Tibial nerve (tissue), 4 donors: ENCODE measurements at places on chromosomes 6 and 20.

GRCh38 chr20:11204926-11205768 is 531.3 kb upstream of the JAG1 start:
- DNase-seq = peak; percentile 79

GRCh38 chr20:44901974-44902373 is 7.9 kb upstream of the PABPC1L start:
- no peak for DNase-seq

DNA sequence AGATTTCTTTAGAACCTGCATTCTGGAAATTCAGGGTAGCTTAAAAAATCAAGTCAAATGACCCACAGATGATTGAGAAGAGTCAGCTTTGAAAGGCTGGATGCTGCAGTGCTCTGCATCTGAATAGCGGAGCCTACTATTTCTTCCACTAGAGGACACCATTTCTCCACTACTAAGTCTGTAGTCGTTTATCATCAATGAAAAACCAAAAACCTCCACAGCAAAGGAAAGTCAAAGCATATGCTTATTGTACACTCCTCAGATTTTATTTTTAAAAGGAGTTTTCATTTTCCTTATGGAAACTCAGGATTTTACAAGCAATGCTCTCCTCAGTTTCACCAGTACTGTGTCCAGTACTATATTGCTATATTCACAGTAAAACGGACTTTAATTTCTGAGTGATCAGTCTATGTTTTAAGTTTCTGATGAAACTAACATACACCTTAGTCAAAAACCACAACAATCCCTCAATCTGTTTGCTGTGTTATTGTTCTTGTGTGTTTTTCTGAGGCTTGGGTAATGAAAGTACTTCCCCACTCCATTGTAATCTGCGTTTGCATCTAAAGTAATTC is 50.5 kb upstream of the ENPP5 start:
- DNase-seq = no peak

DNA sequence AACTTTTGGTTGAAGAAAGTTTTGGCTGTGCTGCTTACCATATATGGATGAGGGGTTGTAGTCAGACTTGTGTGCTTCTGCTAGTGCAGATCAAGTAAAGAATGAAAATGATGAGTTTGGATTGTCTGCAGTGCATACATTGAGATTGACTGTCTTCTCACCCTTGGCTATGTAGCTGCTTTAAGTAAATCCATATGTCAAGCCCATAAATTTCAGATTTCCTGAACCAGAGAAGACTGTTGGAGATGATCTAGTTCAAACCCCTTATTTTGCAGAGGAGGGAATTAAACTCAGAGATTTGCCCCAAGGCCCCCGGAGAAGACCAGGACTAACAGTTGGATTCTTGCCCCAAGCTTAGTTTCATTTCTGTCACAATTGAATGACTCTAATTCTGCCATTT is 67.2 kb downstream of the PKIB start:
- DNase-seq = no peak

- DNase-seq = no peak
Observed at GRCh38 chr6:71621918-71622519, 264.3 kb upstream of the RIMS1 start.

GRCh38 chr6:155185544-155185943 is 78.3 kb upstream of the CLDN20 start:
- DNase-seq = no peak

DNA sequence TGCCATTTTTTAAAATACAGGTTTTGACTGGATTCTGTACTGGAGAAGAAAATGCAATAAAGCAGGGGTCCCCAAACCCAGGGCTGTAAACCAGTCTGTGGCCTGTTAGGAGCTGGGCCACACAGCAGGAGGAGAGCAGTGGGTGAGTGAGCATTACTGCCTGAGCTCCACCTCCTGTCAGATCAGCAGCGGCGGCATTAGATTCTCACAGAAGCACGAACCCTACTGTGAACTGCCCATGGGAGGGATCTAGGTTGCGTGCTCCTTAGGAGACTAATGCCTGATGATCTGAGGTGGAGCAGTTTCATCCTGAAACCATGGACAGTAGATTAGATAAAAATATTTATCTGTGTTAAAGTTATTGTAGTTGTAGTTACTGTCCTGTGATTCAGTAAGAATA is 21.1 kb upstream of the FBXO9 start:
- DNase-seq = no peak

GRCh38 chr6:66190858-66191257 is 483.8 kb upstream of the EYS start:
- DNase-seq = no peak

- DNase-seq = no peak
Observed at GRCh38 chr20:2653556-2654383, 1.3 kb downstream of the NOP56 start.

DNA sequence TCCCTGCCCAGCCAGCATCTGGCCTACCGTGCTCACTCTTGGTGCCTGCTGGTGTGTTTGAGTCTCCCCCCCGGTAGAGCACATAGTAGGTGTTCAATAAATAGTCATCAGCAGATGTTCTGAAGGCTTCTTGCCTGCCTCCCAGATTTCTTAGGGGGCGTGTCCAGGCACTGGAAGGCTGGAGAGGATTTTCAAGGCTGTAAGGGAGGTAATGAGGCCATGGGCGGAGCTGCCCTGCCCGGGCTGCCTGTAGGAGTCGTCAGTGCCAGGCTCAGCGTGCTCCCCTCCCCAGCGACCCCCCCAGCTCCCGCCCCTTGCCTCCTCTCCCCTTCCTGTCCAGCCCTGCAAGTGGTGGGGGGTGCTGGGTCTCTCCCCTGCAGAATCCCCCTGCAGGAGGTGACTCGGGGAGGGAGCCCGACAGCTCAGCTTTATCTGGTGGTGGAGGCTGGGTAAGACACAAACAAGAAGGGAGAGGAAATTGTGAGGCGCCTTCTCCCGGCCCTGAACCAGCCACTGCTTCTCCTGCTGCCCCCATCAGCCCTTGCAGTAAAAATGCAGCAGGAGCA is 55.9 kb downstream of the BCAS4 start:
- DNase-seq = no peak

GRCh38 chr6:144008846-144009245 is 787 bp upstream of the PLAGL1 start:
- DNase-seq = no peak

- DNase-seq = peak; percentile 26
Observed at GRCh38 chr6:138545621-138545980, 46.3 kb upstream of the NHSL1 start.

GRCh38 chr20:513429-513828 is 30.2 kb downstream of the CSNK2A1 start:
- no peak for DNase-seq

- DNase-seq = no peak
Observed at GRCh38 chr6:149483334-149483725, 1.5 kb downstream of the ZC3H12D start.

GRCh38 chr20:3413393-3413889 is 6.0 kb upstream of the DNAAF9 start:
- DNase-seq = no peak

GRCh38 chr6:167244991-167245390 is 46.1 kb upstream of the UNC93A start:
- no peak for DNase-seq

- no peak for DNase-seq
Observed at GRCh38 chr6:15802466-15802865, 139.6 kb upstream of the DTNBP1 start.

DNA sequence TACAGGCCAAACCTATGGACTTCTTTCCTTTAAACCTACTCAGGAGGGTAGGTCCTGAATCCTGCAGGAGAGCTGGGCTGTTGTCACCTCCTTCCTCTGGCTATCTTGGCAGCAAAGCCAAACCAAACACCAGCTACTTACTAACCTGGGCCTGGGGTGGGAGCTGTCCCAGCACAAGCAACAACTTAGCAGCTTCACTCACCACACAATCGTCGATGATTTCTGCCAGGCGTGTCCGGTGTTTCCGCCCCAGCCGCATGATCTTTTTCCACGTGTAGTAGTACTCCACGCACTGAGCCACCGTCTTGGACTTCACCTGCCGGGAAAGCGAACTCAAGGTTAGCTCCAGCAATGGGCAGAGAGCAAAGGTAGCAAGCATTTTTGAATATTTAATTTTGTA is 25.4 kb upstream of the MRPS10 start:
- DNase-seq = no peak

DNA sequence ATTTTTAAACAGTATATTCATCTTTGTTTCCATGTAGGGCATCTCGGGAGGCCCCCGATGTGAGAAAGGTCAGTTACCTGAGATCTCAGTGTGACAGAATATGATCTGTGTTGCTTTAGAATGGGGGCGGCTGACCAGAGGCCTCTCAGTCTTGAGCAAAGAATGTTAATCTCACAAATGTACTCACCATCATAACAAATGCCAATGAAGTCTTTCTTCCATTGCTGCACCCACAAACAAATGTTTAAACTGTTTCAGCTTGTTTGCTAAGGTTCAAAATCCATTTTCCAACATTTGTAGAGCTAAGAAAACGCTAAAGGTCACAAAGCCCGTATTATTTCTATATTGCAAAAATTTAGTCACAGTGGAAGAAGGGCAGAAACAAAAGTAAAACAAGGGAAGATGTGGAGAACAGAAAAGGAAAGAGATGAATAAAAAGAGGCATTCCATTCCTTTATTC is 31.8 kb downstream of the ELOVL2 start:
- no peak for DNase-seq

- no peak for DNase-seq
Observed at GRCh38 chr20:25247518-25247955, 348 bp upstream of the PYGB start.

- no peak for DNase-seq
Observed at GRCh38 chr6:53526000-53526399, 18.9 kb downstream of the GCLC start.

- no peak for DNase-seq
Observed at GRCh38 chr6:78605909-78606446, 261.4 kb upstream of the IRAK1BP1 start.

- DNase-seq = no peak
Observed at GRCh38 chr6:46921731-46922130, at the start of gene ADGRF5. Gene ADGRF5 (minus strand): TSS chr6:46921938. CDS start chr6:46906762, 15,176 bp downstream.

- no peak for DNase-seq
Observed at GRCh38 chr20:59765599-59766177, 161.3 kb downstream of the PHACTR3 start.

DNA sequence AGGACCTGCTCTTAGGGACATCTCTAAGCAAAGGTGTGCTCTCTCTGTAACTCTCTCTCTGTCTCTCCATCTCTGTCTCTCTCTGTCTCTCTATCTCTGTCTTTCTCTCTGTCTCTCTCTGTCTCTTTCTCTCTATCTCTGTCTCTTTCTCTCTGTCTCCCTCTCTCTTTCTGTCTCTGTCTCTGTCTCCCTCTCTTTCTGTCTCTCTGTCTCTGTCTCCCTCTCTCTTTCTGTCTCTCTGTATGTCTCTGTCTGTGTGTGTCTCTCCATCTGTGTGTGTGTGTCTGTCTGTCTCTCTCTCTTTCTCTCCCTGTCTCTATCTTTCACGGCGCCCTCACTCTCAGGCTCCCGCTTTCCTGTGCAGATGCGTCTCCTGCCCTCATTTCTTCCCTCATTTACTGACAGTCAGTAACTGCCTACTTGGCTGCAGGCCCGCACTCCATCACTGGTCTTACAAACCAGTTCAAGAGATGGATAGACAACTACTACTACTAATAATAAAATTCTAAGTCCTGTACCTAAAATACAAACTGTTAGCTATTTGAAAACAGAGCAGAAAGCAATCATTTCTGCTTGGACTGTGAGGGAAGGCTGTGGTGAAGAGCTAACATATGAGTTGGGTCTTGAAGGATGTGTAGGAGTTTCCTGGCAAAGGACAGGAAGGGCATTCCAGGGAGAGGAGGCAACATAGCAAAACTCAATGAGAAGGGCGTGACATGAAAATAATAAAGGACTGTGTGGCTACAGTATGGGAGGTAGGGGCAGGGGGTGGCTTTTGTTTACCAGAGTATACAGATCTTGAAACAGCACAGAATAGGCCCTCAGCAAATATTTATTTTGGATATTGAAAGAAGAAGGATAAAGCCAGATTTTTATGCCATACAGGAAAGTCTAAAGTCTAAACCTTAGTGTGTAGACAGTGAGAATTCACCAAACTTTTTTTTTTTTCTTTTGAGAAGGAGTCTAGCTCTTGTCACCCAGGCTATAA is 67.8 kb upstream of the TAB2 start:
- DNase-seq = no peak

DNA sequence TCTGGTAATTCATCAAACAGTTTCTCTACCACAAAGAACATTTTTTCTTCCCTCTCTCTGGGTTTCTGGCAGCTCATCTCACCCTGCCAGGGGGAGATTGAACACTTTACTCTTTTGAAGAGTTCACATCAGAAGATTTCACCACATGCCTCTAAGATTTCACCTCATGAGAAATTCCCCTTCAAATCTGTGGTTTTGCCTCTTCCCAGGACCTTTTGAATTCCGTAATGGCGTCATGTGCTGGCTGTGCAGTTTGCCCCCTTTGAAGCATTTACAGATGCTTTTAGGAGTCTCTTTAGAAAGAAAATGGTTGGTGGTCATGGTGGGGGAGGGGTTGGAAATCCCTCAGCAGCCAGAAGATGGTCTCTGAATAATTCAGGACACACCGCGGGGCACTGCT is 486.1 kb downstream of the QKI start:
- DNase-seq = no peak

DNA sequence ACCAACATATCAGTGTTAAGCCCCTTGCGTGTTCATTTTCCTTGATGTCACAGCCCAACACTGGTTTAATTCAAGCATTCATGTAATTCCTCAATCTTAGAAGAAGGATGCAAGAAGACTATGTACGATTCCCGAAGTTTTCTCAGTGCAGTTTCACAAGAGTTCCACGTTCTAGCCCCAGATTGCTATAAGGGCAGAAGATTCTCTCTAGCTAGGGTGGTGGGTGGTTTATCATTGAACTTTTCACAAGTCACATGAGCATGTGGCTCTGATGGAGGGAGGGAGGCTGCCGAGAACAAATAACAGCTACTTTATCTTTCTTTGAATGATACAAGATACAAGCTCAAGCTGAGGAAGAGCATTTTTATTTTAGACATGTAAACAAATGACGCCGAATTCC is 71.9 kb upstream of the NHSL1 start:
- DNase-seq = no peak

GRCh38 chr6:100559859-100560258 is 95.1 kb upstream of the SIM1 start:
- no peak for DNase-seq

- no peak for DNase-seq
Observed at GRCh38 chr6:4420160-4420865, 284.9 kb upstream of the ECI2 start.

GRCh38 chr6:143449714-143450452 is 612 bp downstream of the ADAT2 start:
- no peak for DNase-seq

GRCh38 chr6:42572523-42572922 is 8.7 kb downstream of the UBR2 start:
- no peak for DNase-seq

- DNase-seq = no peak
Observed at GRCh38 chr20:24909086-24909780, 39.8 kb upstream of the CST7 start.

- DNase-seq = no peak
Observed at GRCh38 chr20:45229264-45230056, 8.3 kb downstream of the SEMG2 start.

- no peak for DNase-seq
Observed at GRCh38 chr6:147023581-147023980, 180.6 kb upstream of the STXBP5 start.

GRCh38 chr20:24469116-24469893 is at the start of gene SYNDIG1:
Gene SYNDIG1 (plus strand): TSS chr20:24469629. CDS start chr20:24543098, 73,469 bp downstream.
- DNase-seq = no peak
